Germinal center (tissue), 1 donor: ENCODE measurements at places on chromosomes 5 and 9.

GRCh38 chr5:139638736-139639618 is 9.2 kb upstream of the CXXC5 start:
- no peak for DNase-seq

DNA sequence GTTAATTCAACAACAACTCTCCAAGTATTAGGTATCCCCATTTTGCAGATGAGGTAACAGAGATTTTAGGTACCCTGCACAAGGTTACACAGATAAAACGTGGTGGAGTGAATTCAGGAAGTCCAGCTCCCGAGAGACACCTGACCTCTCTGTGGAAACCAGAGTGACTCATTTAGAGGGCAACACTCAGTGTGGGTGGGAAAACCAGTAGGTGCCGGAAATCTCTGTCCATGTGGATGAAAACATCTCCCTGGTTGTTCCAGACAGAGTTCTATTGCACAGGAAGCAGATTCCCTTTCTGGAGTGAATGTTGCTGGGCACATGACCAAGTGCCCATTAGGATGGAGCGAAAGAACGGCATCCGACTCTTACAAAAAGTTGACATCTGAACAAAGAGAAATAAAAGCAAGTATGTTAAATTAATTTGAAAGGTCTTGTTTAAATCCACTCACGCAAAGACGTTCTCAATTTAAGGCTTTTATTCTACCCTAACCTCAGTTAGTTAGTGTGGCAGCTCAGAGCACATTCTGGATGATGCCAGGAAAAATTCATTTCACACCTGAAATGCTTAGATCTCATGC is 391.9 kb upstream of the WWC1 start:
- DNase-seq = no peak

- no peak for DNase-seq
Measured at GRCh38 chr5:135714126-135714894, 120.2 kb upstream of the SLC25A48 start.

DNA sequence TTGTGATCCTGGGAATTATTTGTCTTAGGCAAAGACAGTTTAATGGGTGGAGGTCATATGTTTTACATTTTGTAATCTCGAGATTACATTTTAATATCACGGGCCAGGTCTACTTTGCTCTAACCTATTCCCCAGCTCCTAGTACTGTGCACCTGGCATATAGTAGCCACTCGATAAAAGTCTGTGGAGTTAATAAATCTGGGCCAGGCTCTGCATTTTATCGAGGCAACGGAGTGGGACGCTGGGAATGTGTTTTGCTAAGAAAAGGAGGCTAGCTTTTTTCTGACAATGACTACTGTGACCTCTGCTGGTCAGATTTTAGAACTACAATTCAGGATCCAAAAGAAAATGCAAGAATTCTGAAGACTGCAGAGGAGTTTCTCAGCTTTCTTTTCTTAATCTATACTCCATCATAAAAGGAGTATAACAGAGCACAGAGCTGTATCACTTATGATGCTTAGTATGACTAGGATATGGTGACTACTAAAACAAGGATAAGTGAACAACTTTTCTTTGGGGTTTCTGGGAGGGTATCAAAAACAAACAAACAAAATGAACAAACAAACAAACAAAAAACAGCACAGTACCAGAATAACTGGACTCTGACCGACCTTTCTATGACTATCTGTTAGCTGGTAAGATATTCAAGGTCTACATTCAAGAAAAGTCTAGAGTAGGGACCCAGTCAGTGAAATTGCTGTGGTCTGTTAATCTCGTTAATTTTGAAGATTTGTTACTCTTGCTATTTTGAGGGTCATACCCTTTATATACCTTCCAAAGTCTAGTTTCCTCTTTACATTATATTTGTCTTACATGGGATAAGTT is 46.1 kb upstream of the CER1 start:
- peak; percentile 4 for DNase-seq

DNA sequence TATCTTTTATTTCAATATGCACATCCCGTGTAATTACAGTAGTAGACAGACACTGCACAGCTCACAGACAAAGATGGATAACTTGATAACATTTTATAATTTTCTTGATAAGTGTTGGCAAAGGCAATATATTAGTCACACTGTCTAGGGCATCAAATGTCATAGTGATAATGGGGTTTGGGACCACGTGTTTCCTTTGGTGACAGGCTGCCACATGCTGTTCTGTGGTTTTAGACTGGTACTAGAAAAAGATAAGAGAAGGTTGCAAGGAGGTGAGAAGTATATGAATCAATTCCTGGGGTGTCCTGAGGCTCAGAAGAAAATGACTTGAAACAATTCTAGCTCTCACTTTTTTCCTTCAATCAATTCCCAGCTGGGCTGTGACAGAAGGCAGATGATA is 258.8 kb upstream of the CHD1 start:
- DNase-seq = no peak

GRCh38 chr5:154058055-154059038 is 19.6 kb downstream of the MFAP3 start:
- DNase-seq = no peak

- no peak for DNase-seq
Measured at GRCh38 chr5:108629779-108630528, 117.7 kb upstream of the FER start.
